ENCODE measurements at places on chromosomes 1 and 21.

DNA sequence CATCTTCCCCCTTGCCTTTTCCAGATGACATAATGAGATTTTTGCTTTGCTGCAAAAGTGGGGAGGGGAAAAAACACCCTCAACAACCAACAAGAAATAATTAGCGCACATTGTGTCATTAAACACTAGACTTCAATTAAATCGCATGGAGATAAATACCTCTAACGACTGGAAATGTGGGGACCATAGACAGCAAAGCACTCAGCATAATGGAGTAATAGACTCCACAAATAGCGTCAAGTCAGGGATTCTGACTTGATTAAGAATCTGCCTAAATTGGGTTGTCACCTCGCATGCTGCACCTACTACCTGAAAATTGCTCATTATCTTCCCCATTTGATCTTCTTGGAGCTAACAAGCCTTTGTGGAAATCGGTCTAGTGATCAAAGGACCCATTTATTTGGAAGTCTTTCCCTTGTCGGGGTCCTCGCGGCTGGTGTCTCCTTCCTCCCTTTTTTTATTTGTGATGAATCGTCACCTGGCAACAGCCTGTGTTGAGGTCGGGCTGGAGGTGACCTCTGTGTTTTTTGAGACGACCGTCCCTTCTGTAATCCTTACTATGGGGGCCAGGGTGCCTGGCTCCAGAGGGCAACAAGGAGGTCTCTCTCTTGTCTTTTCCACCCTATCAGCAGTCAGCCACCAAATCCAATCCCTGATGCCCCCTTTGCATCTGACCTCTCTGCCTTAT lies 75.3 kb upstream of the IGSF21 start:
- DNase-seq, result no peak

DNA sequence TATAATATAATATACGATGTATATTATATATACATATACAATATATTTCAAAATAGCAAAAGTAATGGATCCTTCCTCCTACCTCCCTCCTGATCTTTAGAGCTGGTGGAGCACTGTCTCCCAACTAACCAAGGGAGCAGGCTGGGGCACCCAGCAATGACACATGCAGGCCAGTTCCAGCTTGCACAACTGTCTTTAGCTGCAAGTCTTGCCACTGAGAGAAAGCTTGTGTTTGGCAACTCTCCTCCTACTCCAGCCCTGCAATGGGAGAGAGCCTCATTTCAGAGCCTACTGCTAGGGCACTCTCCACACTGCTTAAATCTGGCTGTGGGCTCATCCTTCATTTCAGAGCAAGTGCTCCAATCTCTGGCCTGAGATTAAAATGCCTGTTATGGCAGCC lies 469.8 kb upstream of the OLFM3 start:
- DNase-seq, result no peak

DNA sequence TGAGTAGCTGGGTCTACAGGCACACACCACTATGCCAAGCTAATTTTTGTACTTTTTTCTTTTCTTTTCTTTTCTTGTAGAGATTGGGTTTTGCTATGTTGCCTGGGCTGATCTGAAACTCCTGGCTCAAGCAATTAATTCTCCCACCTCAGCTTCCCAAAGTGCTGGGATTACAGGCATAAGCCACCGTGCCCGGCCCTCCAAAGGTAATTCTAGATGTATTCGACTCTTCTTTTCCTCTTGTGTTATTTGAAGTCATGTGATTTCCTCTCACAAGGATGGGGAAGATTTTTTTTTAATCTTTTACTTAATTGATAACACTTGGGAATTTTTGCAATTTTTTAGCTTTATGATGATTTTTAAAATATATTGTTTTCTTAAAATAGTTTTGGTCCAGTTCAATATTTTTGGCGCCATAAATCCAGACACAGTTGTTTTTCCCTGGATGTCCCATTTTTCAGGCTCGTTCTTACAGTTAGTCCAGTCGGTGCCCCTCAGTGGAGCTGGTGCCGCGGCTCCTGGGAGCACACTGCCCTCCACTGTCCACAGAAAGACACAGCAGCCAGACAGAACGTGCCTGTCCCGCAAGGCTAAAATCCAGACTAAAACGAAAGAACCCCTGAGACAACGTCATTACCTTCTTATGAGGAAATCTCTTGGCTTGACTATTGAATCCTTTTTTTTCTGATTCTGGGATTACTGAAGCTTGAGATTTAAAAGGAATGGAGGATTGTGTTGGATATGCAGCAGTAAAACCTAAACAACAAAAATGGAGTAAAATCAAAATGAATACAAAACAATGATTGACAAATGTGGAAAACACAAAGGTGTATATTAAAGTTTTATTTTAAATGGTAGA lies 22.4 kb downstream of the STPG1 start:
- DNase-seq, result peak; percentile 75

GRCh38 chr1:20261095-20261494 lies 29.6 kb upstream of the VWA5B1 start:
- DNase-seq, result no peak

- DNase-seq, result no peak
Observed at GRCh38 chr1:59428828-59429227, 131.9 kb downstream of the FGGY start.

DNA sequence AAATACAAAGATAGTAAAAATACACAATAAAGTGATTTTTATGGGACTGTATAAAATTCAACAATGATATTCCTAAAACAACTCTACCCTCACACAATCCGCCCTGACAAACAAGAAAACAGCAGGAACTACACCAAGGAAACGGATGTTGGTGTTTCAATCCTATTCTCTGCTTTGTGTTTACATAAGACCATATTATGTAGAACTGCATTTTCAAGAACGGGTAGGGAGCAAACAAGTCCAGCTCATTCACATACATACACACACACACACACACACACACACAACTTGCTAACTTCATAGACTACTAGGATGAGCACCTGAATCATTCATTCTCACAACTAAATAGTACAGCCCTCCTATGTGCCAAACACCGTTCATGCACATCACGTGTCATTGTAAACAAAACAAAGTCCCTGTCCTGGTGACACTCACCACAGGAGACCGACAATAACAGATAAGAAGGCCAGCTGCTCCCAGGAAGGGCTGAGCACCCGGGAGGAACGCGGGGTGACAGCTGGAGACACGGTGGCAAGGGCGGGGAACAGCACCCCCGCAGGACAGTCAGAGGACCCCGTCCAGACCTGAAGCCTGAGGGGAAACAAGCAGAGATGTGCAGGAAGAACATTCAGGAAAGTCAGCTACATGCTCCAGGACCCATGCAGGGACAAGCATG lies 43.0 kb downstream of the NPHP4 start:
- DNase-seq, result no peak
